Tibial nerve (tissue), 4 donors: ENCODE measurements at places on chromosomes 3 and 15. TPM values are rescaled to one million over a fixed set of nuclear protein-coding genes. Genes with fewer than 3 reads are reported as not detected.

DNA sequence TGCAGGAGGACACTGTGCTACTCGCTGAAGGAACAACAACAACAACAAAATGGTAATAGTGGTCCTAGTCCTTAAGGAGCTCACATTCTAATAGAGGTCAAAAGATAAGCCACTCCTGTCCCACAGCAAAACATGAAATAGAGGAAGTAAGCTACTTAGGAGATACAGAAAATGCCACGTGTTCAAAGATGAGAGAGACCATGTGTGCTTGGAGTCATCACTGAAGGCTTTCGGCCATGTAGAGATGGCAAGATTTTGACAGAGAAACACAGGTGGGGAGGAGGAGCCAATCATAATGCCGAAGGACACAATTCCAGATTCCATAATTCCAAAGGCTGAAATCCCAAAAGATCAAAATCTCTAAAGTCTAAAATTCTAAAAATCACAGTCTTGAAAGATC, 24.8 kb upstream of the RIOX2 start:
- no peak for DNase-seq

GRCh38 chr15:70096215-70097062, 1.3 kb downstream of the TLE3 start:
- peak; percentile 37 for DNase-seq

GRCh38 chr3:119885746-119886530, 104.0 kb downstream of the NR1I2 start:
- no peak for DNase-seq

DNA sequence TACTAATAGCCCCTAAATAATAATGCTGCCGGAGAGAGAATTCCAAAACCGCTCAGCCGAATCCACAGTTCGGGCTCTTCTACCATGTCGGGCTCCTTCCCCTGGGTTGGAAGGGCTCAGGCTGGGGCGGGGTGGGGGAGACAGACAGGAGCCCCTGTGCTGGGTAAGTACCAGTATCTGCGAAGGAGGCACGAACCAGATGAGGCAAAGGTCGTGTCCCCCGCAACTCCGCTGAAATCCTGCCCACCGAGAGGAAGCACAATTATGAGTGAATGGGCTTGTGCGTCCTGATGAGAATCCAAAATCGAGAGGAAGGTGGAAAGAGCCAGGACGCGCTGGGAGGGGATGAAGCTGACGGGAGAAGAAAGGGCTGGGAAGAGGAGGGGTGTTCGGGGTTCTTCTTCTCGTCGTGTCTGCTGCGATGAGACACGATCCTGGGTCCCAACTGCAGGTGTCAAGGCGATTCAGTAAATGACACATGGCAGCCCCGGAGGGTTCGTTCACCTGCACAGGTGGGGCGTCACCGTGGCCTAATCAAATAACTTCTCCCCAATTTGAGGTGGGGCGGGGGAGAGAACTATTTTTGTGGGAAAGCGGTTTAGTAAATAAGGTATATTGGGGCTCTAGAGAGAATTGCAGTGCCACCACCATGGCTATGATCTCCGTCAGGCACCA, 707 bp upstream of the FAM81A start:
- no peak for DNase-seq

DNA sequence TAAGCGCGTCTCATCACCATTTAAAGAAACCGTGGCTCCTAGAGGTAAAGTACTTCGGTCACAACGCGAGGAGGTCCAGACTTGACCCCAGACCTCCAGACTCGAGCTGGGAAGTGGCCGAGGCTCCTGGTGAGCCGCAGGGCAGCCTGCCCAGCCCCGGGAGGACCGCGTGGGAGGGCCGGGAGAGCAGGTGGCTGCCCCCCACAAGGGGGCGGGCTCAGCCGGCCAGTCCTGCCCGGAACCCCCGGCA, at the start of gene SLC27A2:
Gene SLC27A2 (plus strand): TSS at position 228 of the 250 bp plus-strand sequence. CDS start 232 bp downstream, outside the sequence.
- no peak for DNase-seq

DNA sequence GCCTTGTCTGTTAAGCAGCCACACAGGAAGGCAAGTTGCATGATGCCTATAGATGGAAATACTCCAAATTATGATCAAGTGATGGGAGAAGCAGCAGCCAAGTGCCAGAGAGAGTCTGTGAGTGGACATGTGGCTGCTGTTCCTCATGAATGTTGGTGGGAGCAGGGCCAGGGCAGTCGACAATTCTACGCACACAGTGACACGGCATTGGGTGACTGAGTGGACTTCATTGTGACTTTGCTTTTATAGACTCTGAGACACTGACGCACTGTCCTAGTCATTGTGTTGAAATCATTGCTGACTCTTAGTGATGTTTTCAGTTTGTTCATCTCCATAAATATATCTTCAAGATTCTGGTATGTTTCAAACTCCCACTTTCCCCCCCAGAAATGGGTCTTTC, 246.3 kb upstream of the SEMA6D start:
- DNase-seq = no peak

DNA sequence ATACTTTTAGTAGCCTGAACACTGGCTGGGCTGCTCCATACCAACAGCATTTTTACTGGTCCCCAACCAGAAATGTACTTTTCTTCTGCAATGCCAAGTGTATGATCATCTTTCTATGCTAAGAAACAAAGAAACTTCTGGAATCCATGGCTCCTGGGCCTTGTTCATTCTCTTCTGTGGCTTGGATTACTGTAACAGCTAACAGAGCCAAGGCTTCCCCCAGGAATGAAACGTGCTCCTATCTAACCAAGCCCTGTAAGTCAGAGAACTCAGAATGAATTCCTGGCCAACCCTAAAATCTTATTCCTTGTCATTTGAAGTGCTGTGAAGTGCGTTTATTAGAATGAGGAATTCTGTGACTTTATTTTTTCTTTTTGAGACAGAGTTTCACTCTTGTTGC, 102.9 kb upstream of the RAD18 start:
- DNase-seq = no peak

- DNase-seq = no peak
Observed at GRCh38 chr3:18386274-18386890, 38.8 kb downstream of the SATB1 start.

DNA sequence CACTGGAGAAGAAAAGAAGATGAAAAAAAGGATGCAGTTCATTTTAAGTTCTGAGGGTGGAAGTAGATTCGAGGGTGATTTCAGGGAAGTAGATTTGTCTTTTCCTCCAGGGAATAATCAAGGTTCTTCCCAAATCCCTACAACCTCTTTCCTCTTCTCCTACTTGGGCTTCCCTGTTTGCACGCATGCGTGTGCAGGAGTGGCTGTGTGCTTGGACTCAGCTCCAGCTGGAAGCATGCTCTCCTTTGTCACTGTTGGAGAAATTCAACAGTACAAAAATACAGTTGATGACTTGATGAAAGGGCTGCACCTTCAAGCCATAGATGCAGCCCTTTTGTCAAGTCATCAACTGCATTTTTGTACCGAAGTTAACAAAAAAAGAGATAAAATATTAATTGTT, 3.8 kb downstream of the OR5K2 start:
- DNase-seq = no peak

GRCh38 chr3:16816048-16816780, 68.5 kb upstream of the PLCL2 start:
- no peak for DNase-seq

GRCh38 chr3:153144779-153145178, 17.2 kb upstream of the RAP2B start:
- no peak for DNase-seq

DNA sequence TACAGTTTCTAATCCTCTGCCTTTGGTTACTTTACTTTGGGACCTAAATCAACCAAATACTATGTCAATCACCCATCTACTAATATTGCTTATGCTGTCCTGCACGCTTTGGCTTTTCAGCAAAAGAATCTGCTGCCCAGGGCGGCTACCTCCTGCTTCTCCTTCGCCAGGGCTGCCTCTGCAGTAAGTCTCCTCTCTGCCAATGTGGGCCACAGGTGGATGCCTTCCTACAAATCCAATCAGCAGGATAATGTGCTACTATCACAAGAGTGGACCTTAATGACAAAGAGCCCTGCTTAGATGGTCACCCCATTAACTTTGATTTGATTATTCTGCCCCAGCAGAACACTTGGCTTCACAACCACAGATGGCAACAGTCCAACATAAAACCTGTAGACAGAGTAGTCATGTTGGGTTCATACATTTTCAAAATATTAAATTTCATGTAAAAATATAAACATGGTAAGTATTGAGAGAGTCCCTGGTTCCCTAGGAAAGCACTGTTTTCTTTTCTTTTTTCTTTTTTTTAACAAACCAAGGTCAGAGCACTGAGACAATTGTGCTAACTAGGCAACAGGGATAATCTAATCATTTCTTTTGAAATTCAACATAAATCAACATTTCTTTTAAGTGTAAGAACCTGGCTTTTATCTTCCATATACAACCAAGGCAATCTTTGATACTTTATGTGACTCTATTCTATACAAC, 298.3 kb downstream of the ZBTB20 start:
- no peak for DNase-seq

- no peak for DNase-seq
Observed at GRCh38 chr15:100193277-100193860, 148.4 kb downstream of the ADAMTS17 start.

- no peak for DNase-seq
Observed at GRCh38 chr15:66707310-66708082, 5.5 kb downstream of the SMAD6 start.

DNA sequence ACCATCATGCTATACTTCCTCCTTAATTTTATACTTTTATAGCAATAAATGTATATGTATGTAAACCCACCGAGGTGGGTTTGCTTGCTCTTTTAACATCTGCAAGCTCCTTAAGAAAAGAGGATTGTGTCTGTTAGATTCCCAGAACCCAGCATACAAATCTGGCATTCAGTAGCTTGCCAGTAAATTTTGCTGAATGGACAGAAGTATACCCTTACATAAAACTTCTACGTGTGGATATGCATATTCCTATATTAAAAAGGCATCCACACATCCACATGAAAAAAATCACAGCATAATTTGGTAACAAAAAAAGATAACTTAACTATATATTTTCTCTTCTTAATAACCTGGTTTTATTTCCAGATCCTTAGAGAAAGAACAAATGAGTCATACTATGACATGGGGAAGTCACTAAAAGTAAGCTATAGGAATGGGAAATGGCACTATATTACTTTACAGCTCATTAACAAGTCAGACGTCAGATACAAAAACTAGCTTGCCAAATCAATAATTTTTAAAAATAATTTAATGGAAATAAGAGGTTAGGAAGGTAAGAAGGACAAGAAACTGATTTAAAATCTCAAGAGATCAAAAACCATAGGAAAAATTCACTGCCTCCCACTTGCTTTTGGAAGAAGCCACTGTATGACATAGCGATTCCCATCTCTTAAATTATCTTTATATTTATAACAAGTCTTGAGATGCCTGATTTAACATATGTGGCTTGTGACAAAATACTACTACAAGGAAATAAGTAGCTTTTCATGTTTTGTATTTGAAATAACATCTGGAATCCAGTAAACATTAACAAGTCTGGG, 68.7 kb downstream of the SUMF1 start:
- no peak for DNase-seq

GRCh38 chr3:10961921-10962320, 30.6 kb upstream of the SLC6A1 start:
- DNase-seq = no peak

- DNase-seq = no peak
Observed at GRCh38 chr3:118742760-118743159, 291.9 kb downstream of the IGSF11 start.

DNA sequence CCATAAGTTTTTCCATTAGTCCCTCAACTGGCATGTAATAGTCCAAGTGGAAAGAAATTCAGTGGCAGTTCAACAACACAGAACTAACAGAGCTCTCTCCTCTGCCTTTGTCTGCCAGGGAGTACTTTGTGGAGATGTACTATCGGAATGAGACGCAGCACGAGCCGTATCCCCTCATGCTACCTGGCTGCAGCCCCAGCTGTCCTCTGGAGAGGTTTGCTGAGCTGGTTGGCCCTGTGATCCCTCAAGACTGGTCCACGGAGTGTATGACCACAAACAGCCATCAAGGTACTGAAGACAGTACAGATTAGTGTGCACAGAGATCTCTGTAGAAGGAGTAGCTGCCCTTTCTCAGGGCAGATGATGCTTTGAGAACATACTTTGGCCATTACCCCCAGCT, 39.4 kb downstream of the ACP3 start:
- DNase-seq = no peak

- no peak for DNase-seq
Observed at GRCh38 chr15:35499723-35500122, 46.2 kb downstream of the DPH6 start.

GRCh38 chr15:41969851-41970431, 2.4 kb downstream of the EHD4 start:
- no peak for DNase-seq

DNA sequence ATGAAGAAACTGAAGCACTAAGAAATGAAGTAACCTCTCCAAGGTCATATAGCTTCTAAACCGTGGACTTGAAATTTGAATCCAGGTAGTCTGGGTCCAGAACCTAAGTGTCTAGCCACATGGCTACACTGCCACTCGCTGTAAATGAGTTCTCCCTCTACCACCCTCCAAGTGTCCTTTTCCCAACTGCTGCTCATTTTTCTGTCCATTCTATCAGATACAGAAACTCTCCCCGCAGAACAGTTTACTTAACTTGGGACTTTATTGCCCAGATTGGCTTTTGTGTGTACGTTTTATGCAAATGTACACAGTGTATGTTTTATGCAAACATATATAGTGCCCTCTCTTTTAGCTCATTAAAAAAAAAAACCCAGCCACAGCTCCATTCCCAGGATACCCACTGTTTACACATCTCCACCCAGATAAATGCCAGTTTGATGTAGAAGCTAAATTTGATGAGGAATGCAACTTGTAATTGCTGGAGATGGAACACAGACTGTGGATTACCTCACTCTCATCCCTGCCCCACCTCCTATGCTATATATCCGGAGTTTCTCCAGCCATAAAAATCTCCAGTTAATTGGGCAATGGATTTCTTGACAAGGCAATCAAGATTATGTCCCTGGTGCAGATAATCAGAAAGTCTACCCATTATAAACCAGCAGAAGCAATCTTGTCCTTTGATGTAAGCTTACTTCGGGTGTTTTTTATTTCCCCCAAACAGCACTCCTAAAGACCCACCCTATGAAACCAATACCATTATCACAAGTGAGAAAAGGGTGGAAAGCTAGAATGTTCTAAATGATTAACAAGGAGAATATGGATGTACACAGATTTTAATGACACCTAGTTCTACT, 42.0 kb downstream of the THBS1 start:
- DNase-seq = no peak

DNA sequence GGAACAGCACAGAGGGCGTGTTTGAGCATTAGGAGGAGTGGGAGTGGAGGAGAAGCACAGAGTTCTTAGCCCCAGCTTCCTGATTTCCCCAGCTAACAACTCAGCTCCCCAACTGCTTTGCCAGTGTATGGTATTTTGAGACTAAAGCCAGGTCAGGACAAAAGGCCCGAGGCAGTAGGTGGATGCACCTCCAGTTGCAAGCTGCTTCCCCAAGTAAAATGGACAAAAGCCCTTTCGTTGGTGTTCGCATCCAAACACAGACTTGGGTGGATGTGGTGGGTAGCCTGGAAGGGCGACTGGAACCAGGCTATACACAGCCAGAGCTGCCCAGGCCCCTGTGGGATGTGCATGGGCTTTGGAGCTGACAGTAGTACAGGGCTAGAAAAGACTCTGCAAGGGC, 12.3 kb upstream of the EHD4 start:
- DNase-seq = no peak

- DNase-seq = no peak
Observed at GRCh38 chr15:65379986-65380385, 2.2 kb upstream of the IGDCC3 start.

FANCD2OS gene
- total RNA-seq = not detected

CLDN18 gene
- total RNA-seq = not detected

SMCO1 gene
- total RNA-seq = not detected

ADAMTS7 gene
- total RNA-seq = 17.7 TPM

STX19 gene
- total RNA-seq = not detected

P2RY14 gene
- 4.2 TPM for total RNA-seq

IP6K2 gene
- total RNA-seq = 160 TPM

DNAH12 gene
- total RNA-seq = under 0.01 TPM

TMC3 gene
- total RNA-seq = not detected

ADGRG7 gene
- total RNA-seq = not detected

KCTD6 gene
- total RNA-seq = 19.2 TPM
